HFF-Myc (cell line): ENCODE measurements at places on chromosomes 6 and 20.

DNA sequence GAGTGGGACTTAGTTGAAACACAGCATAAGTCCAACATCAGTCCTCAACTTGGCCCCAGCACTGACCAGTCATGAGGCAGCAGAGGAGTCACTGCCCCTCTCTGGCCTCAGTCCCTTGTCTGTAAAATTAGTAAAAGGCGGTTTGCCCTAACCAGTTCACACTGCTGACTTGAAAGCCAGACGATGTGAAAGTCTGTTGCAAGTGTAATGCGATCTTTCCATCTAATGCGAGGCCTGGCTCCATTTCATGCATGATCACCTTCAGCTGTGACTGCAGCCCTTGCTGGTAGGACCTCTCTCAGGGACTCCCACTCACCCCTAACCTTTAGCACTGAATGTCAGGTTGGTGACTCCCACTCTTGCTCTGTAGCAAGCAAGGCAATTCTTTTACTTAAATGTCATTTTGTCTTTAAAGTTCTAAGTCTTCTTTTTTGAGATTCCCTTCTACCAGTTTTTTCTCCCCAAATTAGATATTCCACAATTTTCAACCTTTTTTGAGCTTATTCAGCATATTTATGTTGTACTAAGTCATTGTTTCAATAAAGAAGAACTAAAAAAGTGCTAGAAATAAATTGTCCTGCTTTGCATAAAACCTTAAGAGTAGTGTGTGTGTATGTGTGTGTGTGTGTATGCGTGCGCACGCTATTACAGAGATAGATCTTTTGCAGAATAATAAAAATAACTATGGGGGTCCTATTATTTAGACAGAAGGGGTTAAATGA, 245.5 kb downstream of the PACRG start:
- DNase-seq: no peak

- DNase-seq: no peak
Observed at GRCh38 chr20:2899243-2899642, 26.0 kb downstream of the PTPRA start.

- DNase-seq: no peak
Observed at GRCh38 chr6:170128811-170129681, 161.8 kb downstream of the DLL1 start.

DNA sequence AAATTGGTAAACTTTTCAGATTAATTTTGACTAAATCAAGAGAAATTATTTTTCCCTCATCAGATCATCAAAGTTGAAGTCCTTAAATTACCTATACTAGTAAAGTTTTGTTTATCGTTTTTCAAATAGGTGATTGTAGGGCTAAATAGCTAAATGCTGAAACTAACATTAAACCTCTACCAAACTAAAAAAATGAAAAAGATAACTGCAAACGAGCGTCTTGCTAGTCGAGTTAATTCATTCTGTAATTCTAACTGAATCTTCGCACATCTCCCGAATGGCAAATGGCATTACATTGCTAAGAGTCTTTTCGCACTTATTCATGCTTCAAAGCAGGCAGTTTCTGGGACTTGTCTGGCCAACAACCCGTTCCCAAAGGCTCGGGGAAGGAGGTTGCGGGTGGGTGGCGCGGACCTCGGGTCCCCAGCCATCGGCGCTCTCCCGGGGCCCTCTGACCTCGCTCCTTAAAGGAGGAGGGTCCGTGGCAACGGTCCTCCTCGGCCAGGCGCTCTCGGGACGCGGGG, 43.8 kb downstream of the POPDC3 start:
- no peak for DNase-seq

DNA sequence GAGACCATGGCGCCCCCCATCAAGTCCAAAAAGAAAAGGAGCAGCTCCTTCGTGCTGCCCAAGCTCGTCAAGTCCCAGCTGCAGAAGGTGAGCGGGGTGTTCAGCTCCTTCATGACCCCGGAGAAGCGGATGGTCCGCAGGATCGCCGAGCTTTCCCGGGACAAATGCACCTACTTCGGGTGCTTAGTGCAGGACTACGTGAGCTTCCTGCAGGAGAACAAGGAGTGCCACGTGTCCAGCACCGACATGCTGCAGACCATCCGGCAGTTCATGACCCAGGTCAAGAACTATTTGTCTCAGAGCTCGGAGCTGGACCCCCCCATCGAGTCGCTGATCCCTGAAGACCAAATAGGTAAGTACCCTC, 41.7 kb upstream of the NAA20 start:
- DNase-seq: no peak

DNA sequence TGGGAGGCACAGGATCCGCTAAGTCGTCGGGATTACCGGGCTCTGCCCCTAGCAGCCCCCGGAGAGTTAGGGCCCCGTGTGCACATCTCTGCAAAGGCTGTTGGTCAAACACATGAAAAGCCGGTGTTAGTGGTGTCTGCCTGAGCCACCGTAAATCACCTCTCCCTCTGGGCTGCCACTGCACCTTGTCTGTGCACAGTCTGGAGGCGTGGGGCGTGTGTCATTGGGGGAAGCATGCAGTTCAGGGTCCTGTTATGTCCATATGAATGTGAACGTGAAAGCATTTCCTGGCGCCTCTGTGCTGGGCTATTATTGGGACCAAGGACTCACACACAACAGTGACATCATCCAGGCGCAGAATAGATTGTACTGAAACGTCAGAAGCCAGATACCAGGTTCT, 305.6 kb downstream of the NRN1 start:
- no peak for DNase-seq

- DNase-seq: no peak
Observed at GRCh38 chr6:155287762-155288161, 23.9 kb downstream of the CLDN20 start.

DNA sequence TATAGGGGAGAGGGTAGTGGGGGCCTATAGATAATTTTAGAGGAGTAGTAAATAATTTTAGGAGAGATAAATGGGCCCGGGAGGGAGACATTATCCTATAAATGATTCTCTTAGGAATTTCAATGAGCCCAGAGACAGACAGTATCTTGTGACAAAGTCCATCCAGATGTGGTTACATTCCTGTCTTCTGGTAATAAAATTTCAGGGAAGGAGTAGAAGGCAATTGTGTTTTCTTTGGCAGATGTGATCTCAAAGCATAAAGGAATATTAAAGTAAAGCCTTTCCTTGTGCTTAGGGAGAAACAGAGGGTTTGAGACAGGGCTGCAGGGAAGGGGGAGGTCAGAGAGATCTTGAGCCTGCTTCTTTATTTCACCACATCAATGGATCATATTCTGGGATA, 979.8 kb upstream of the GJE1 start:
- peak; percentile 22 for DNase-seq

- no peak for DNase-seq
Observed at GRCh38 chr20:16483024-16483423, 90.2 kb downstream of the KIF16B start.

DNA sequence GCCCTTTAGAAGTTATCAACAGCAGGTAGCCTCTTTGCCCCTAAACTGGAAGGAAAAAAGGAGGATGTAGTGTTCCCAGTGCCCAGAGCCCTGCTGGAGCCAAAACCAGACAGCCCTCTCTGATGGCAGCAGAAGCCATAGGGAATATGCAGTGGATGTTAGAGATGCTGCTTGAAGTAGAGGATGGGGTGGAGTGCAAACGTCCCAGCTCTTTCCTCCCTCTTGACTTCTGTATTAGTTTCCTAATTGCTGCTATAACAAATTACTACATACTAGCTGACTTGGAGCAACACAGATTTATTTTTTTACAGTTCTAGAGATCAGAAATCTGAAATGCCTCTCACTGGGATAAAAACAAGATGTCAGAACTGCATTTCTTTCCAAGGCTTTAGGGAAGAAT, 12.5 kb upstream of the CD2AP start:
- DNase-seq: no peak

- DNase-seq: no peak
Observed at GRCh38 chr6:137975188-137975940, 108.3 kb downstream of the TNFAIP3 start.

DNA sequence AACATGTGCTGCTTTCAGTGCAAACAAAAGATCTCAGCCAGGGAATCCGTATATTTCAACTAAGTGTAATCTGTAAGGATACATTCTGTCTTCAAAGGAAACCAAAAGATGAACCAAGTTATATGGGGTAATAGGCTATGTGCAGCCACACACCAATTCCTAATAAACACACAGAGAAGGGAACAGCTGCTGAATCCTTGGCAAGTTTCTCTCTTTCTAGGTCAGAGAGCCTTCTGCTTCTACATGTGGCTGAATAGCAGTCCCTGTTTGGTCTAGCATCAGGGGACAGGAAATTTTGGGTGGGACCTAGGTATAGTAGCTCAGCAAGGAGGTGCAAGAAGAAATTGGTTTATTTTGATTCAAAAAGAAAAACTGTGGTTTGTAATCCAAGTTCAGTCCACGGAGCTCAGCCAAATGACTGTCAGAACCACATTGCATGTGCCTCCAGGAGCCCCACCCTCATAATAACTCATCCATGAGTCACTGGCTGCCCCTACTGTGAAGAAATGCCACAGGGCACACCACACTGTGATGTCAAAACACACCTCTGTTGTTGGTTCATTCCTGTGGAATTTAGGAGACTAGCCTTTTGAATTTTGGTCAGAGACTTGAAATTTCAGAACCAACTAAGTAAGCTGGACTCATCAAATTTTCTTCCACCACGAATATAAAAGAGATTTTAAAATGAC, 21.1 kb downstream of the SPTLC3 start:
- peak; percentile 77 for DNase-seq

GRCh38 chr20:12728782-12729181, 280.0 kb upstream of the SPTLC3 start:
- DNase-seq: no peak

DNA sequence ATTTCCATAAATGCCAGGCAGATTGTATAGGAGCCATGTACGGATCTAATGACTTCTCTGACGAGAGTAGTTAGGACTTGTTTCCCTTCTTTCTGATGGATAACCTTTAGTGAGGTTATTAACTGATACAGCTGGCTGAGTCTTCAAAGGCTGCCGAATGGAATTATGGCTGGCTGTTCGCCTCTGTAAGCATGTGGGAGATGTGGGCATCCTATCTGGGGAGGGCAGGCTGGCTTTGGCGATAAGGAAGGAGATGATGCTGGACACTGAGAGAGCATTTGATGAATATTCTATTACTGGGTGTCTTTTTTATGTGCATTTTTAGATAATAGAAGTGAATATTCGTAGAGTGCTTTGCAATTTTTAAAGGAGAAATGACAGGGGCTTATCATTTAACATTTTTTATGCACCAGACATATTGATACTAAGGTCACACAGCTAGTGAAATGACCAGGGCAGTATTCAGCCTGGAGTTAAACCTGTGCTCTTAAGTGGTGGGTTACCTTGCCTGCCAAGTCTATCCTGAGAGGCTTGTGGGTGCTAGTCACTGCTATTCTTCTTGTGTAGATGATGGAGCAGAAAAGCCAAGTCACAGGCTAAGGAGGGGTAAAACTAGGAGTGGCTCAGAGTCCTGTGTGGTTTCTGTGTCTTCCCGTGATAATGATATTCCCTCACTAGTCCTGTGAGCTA, 3.1 kb downstream of the PBOV1 start:
- no peak for DNase-seq

- DNase-seq: no peak
Observed at GRCh38 chr6:157245436-157245835, 77.9 kb downstream of the TMEM242 start.

GRCh38 chr6:37938909-37939308, 119.4 kb downstream of the ZFAND3 start:
- DNase-seq: no peak

DNA sequence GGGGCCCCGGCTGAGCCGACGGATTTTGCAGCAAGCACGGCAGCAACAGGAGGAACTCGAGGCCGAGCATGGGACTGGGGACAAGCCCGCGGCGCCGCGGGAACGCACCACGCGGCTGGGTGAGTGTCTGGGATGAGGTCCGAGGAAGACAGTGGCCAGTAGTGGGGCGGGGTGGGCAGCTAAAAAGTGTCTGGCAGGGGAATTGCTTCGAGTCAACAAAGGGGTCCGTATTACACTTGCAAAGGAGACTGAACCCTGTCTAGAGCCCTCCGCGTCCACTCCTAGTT, 356 bp downstream of the BYSL start:
- no peak for DNase-seq

DNA sequence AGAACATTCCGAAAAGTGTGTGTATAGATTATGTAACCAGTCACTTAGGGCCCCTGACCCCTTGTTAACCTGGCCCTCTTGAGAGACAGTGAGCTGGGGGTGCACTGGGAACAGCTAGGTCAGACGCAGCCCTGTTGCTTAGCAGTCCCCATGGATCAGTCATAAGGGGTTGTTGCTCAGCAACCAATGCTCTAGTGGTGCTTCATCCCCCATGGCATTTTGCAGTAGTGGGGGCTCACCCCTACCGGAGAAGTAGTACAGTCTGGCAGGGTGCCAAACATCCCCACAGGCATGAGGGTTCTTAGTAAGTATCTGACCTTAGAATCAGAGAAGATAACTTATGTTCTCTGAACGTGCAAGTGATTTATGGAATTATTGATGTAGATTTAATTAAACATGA, 12.3 kb downstream of the PKIB start:
- DNase-seq: no peak

DNA sequence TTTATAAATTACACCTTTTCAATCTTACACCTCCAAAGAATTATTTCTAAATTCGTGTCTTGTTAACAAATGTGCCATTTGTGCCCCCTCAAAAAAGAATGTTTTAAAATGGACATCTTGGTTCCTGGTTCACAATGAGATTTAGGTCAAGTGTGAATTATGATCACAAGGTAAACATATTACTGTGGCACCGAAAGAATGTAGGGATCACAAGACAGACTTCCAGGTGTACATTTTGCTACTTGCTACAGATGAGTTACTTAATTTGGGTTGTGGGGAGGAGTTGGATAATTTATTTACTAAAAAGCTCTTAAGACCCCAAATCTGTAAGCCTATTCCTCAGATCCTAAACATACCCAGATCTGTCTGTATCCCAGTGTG, 25.0 kb upstream of the ADTRP start:
- no peak for DNase-seq

GRCh38 chr6:684831-685636, 7.9 kb downstream of the EXOC2 start:
- peak; percentile 12 for DNase-seq

DNA sequence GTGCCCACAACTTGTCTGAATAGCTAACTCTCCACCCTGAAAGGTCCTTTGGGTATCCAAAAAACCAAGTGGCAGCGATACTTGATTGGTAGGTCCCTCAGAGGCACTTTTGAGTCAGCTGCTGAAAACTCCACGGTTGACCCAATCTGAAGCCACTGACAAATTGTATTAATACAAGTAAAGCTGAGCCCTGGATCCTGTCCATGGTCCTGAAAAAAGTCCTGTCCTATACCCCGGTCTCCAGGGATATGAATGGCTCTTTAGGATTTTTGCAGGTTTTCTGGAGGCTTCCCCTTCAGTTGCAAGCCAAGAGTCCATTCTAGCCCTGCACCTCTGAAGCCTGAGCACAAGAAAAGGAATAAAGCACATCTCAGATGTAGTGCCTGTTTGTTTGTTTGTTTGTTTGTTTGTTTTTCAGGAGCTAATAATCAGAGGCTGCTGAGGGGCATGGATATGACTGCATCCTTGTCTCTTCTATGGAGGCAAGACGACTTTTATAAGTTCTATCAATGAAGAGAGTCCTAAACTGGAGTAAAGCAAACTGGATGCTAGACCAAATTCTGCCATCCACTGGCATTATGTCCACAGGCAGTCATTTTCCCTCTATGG, 1.7 kb upstream of the SLC12A5 start:
- DNase-seq: peak; percentile 40
